ENCODE measurements at places on chromosomes 11 and 22. TPM values are rescaled to one million over a fixed set of nuclear protein-coding genes. Genes with fewer than 3 reads are reported as not detected.

DNA sequence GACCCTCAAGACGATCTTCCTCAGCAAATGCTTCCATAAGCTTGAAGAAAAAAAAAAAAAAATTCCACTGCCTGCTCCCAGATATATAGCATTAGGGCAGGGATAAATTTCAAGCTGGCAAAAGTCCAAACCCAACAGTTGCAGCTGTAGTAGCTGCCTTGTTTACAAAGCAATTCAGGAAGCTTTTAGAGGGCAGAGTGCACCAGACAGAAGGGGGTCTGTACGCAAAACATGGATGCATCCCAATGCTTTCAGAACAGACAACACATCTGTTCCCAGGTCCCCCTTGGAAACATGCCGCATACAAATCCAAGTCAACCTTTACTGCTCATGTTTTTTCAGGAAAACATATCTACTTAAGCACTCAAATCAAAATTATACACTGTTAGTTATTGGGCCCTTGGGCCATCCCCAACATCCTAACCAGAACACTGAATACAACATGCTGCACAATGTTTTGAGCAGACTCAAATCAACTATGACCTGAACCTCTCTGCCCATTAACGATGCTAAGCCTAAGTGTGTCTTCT is 94.5 kb downstream of the CADM1 start:
- no peak for DNase-seq

GRCh38 chr11:62817129-62817528 is 11.9 kb upstream of the NXF1 start:
- DNase-seq: no peak

The TRIM22 gene
- 86.7 TPM for total RNA-seq

The TCN2 gene
- total RNA-seq: 21.6 TPM

The LGR4 gene
- total RNA-seq: 16.8 TPM

Measured in sciatic nerve (tissue), 2 donors.